Activated CD4-positive, alpha-beta T cell treated with anti-CD3 and anti-CD28 coated beads, Interleukin-2, amount 50 U/mL, for 24 hours (primary cell): ENCODE measurements at places on chromosomes 5 and 9.

DNA sequence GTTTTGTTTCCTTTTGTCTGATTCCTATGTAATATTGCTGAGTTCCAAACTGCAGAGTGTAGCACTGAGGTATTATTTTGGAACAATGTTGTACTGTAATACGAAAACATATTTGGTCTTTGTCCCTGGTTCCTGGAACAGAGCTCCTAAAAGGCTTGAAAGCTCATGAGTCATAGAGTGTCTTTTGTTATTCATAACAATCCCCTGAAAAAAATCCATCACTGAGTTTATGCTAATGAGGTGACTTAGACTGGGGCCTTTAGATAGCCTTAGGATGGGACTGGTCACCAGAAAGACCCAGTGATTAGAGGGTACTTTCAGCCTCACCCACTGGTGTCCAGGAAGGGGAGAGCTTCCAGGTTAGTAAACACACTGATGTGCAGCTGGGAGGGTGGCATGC, 132.7 kb upstream of the POU5F2 start:
- DNase-seq: no peak

- DNase-seq: no peak
Observed at GRCh38 chr9:118976160-118976559, 393.1 kb downstream of the BRINP1 start.

DNA sequence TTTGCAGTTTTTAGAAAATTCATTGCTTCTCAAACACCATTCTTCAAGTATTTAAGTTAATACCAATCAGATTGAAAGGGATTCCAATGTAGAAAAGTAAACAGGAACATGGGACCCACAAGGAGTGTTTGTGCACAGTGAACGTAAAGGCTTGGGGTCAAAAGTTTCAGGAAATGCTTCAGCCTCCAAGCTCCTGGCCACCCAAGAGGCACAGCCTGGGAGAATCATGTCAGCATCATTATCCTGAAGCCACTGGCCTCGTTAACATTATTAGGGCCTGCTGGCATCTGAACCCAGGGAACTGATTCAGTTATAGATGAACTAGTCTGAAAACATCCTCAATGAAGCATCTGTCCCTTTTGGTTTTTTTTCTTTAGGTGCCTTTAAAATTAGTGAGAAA, 122.9 kb downstream of the NXNL2 start:
- no peak for DNase-seq

DNA sequence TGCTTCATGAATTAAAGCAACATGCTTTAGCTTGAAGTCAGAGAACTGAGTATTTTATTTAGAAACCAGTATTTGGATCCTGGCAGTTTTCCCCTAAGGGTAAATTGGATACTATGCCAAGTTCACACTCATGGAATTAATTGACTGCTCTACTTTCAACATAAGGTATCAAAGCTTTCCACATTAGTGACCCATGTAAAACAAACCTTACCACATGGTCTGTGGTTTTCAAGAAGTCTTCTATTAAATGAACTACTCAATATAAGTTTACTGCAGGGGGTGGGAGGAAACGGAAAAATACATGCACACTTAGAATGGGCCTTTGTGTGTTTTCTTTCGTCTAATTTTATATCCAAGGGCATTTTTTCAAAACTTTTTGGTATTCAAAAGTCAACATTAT, 232.0 kb upstream of the FBXL7 start:
- DNase-seq: no peak

DNA sequence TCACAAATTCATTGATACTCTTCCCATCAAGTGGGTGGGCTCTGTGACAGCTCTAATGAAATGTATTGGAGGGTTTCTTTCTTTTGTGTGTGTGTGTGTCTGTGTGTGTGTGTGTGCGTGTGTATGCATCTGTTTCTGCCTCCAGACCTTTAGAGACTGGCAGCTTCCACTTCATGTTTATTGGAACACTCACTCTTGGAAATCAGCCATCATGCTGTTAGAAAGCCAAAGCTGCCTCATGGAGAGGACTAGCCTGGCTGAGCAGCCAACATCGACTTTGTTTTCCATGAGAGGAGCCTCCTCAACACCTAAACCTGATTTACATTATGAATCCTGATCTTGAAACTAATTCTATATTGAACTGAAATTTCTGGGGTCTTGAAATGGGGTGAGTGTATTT, 128.5 kb upstream of the FAM174A start:
- DNase-seq: no peak

DNA sequence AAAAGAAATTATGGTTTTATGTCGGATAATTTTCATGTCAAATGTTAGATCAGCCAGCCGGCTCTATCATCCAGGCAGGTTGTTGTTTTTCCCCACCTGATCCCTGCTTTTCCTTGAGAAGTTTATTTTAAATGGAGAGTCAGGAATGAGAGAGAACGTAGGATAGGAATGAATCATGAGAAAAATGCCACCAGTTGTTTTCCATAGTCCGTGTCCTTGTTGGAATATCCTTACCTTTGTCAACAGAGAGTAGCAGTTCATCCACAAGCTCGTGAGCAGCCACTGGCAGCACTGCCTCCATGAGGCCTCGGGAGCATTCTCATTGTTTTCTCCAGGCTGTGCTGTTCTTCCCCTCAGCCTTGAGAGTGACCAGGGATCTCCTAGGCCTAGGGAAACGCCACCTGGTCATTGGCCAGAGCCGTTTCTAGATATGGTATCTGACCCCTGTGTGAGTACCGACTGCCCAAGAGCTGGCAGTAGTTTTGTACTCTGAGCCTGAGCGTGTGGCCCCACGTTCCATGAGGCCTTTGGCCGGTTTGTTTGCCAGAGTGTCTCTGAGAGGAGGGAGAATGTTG, 293.3 kb downstream of the FANCC start:
- DNase-seq: no peak

GRCh38 chr5:76606701-76607100, 16.5 kb downstream of the F2RL2 start:
- no peak for DNase-seq

DNA sequence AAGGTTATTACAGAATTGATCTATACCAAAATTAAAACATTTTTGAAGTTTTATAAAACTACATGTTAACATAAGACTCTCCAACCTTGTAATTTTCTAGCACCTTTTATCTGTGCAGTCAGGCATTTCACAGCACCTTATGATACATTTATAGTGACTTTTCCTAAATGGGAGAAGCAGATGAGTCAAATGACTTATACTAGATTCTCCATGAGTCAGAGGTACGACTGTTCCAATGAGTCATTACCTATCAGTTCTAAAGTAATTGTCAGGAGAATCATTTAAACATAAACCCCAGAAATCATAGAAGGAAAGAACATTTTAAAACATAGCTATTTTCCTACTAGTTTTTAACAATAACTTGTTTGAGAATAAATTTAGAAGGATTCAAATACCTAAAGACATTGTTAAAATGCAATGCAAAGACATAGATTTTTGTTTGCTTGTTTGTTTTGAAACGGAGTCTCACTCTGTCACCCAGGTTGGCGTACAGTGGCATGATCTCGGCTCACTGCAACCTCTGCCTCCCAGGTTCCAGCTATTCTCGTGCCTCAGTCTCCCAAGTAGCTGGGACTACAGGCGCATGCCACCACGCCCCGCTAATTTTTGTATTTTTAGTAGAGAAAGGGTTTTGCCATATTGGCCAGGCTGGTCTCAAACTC, 34.7 kb upstream of the DMXL1 start:
- no peak for DNase-seq

GRCh38 chr9:87551772-87552217, 54.1 kb downstream of the DAPK1 start:
- no peak for DNase-seq

GRCh38 chr9:30524311-30524710, 1860.1 kb upstream of the ACO1 start:
- DNase-seq: no peak

GRCh38 chr5:3430691-3431090, 164.9 kb upstream of the IRX1 start:
- no peak for DNase-seq

- no peak for DNase-seq
Observed at GRCh38 chr9:126057121-126057825, 269.4 kb upstream of the MVB12B start.

- DNase-seq: no peak
Observed at GRCh38 chr5:72351376-72351775, 31.2 kb downstream of the PTCD2 start.

DNA sequence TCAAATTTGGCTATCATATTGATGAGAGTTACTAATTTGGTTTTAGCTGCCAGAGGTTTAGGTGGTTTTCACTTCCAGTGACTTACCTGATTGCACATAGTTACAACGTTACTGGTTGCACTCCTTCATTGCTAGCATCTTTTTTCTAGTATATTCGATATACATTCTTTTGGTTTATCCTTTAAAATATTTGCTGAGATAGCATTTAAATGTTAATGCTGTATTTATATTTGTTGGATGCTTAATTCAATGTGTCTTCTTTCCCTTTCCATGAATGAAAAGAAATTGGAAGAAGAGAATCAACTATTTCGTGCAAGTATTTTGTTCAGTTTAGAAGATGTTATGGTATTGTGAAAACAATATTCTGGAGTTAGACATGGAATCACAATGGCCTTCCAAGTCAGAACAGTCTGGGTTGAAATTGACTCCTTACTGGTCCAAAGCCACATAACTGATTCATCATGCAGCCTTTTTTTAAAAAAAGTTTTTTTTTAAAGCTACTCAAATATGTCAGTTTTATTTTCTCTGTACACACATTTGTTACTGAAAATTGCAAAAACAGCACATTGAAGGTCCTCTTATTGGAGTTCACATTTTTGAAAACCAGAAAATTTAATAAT, 2.2 kb downstream of the SPIN1 start:
- DNase-seq: no peak

DNA sequence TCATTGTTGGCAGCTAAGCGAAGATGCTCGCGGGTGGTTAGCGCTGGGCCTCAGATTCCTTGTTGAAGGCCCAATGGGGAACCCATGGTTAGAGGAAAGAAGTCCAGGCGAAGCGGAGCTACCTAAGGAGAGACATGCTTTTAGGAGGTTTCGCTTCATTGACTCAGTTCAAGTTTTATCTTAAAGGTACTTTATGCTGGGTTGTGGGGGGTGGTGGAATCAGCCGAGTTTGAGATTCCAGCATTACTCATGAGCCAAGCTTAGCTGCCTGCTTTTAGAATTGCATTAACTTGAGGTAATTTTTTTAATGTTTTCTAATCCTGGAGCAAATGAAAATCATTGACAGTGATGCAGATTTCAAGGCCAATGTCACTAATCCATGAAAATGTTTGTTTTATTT, 16.1 kb downstream of the MEGF10 start:
- no peak for DNase-seq

- DNase-seq: no peak
Observed at GRCh38 chr5:151092762-151093161, 11.9 kb upstream of the TNIP1 start.

- DNase-seq: no peak
Observed at GRCh38 chr5:144598451-144599068, 427.9 kb downstream of the KCTD16 start.
